Stromal cell of bone marrow (primary cell): ENCODE measurements at places on chromosomes 7 and 10.
A peak's percentile ranks its signal among the peaks of the same experiment; 100 is the strongest.

- DNase-seq, result no peak
Measured at GRCh38 chr7:479115-479947, 40.3 kb downstream of the PDGFA start.

- no peak for DNase-seq
Measured at GRCh38 chr7:136290351-136290750, 313.2 kb upstream of the MTPN start.

DNA sequence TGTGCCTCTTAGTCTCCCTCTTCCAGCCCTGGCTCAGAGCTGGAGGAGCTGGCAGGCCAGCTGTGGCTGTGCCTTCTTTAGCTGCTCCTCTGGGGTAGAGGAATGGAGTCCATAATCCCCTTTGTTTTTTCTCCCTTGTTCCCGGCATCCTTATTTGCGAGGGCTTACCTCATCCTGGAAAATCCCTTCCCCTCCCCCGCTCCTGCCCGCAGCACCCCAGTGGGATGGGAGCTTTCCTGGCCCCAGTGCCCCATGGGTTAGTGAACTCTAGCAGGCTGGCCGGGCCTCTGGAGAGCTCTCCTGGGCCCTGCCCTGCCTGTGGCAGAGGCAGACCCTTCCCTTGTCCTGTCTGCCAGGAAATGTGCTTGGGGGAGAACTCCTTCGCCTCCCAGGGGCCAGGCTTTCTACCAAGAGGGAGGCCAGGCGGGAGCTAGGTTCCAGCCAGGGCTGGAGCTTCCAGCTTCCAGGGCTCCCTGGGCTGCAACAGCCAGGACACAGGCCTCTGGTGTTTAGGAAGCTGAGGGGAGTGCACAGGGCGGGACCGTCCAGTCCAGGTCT lies 16.5 kb upstream of the TRIM8 start:
- DNase-seq, result no peak

DNA sequence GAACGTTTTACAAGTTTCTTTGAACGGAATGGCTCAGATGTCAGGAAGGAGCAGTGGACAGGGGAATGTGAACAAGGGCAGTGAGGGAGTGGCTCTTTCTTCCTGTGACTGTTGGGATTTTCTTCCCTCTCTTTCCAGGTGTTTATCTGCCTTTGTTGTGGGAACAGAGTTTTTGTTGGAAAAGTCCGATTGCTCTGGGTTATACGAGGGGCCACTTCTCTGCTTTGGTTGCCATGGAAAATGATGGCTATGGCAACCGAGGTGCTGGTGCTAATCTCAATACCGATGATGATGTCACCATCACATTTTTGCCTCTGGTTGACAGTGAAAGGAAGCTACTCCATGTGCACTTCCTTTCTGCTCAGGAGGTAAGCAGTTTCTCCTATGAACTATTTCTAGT lies 41.4 kb downstream of the ZRANB1 start:
- DNase-seq, result no peak

GRCh38 chr7:132871419-132871818 lies 210.5 kb downstream of the CHCHD3 start:
- DNase-seq, result no peak

DNA sequence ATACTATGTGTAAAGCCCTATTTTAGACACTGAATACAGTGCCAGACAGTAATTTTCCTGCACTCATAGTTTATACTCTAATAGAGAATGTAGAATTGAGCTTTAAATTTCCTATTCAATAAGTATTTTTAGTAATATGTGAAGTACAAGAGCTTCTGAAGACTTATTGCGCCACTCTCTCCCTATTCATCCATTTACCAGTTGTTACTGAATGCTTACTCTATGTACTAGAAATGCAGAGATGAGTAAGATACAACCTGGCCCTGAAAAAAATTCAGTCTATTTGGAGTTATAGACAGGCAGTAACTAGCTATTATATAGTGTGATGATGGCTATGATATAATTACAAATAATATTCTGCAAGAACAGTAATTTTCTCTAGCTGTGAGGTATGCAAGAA lies 98.8 kb downstream of the ADK start:
- DNase-seq, result no peak

DNA sequence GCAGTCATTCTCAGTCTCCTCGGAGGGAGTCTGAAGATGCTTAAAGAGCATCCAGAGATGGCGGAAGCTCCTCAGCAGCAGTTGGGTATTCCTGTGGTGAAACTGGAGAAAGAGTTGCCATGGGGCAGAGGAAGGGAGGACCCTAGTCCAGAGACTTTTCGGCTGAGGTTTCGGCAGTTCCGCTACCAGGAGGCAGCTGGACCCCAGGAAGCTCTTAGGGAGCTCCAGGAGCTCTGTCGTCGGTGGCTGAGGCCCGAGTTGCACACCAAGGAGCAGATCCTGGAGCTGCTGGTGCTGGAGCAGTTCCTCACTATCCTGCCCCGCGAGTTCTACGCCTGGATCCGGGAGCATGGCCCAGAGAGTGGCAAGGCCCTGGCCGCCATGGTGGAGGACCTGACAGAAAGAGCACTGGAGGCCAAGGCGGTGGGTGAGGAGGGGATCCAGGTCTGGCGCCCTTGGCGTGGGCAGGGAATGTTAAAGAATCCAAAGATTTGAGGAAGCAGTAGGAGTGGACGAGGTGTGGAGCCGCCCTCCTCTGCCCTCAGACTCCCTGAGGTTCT lies 2.9 kb downstream of the ZSCAN25 start:
- no peak for DNase-seq

DNA sequence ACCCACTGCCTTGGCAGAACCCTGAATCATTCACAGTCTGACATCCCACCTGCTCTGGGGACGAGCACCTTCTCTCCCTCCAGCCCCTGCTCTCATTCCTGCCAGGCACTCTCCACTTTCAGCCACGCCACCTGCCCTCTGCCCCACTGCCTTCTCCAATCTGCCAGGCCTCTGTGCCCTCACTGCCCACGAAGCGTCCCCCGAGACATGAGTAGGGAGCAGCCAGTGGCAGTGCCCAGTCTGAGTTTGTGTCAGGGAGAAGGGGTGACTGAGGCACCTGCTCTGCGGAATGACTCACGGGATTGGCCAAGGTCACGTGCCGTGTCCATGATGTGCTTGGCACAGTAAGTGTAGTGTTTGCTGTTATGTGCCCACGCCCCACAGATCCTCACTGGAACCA lies 215.2 kb upstream of the PPP2R2D start:
- no peak for DNase-seq

DNA sequence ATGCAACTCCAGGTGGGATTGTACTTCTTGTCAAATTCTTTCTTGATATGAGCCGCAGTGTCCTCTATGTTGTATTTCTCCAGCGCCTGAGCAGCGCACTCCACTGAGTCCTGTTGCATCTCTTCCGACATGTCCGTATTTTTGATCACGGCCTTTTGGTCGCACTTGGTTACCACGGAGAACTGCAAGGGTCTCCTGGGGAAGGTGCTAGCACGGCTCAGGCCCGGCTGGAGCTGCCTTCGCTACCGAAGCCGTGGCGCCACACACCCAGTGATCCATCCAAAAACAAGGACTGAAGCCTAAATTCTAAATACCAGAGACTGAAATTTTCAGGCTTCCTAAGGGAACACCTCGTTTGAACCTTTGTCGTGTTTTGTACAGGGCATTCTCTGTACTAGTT lies 194.4 kb upstream of the SEMA3D start:
- DNase-seq, result no peak

DNA sequence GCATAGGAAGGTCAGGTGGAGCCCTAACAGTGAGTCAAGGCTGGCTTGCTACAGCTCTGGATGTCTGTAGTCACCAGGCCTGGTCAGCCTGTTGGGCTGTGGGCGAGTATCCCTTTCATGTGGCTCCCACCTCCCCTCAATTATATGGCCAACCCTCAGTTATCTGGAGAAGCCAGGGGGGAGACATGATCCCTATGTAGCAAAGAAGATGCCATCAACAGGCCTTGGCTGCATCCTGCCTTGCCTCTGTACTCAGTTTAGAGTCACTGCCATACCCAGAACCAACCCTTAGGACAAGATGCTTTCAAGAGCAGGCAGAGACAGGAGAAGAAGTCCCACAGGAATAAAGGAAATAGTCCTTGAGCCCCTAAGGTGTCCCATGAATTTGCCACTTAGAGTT lies 763.9 kb downstream of the GRID1 start:
- DNase-seq, result no peak

DNA sequence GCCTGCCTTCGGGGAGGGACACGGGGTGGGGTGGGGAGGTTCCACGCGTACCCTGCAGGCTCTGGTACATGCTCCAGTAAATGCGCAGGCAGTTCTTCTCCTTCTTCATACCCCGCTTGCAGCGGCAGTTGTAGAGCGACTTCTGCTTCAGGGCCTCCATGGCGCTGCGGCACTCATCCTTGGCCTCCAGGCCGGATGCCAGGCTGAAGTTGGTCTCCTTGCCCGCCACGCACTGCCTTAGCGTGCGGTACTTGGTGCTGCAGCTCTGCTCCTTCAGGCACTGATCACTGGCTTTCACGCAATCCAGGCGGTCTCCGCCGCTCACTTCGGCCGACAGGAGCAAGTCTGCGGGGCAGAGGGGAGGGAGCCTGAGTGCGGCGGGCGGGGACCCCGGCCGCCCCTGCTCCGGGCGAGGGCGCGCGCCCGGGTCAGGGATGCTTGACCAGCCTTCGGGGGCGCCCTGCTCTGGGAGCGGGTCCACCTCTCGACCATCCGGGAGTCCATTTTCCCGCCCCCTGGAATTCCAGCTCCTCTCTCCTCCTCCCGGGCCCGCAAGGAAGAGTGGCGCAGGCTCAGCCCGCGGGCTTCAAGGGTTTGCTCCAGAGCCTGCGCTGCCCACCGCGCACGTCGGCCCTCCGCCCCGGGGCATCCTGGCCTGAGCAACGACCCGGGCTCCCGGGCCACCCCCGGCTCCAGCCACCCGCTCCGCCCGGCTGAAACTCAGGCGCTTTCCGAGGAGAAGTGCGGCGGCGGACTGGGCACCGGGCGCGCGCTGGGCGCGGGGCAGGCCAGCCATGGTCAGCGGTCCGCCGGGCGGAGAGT lies 2.0 kb downstream of the GFRA1 start:
- no peak for DNase-seq

GRCh38 chr7:128763541-128763940 lies 12.1 kb downstream of the OPN1SW start:
- DNase-seq, result no peak

- DNase-seq, result no peak
Measured at GRCh38 chr10:62637249-62638061, 167.1 kb upstream of the ADO start.

DNA sequence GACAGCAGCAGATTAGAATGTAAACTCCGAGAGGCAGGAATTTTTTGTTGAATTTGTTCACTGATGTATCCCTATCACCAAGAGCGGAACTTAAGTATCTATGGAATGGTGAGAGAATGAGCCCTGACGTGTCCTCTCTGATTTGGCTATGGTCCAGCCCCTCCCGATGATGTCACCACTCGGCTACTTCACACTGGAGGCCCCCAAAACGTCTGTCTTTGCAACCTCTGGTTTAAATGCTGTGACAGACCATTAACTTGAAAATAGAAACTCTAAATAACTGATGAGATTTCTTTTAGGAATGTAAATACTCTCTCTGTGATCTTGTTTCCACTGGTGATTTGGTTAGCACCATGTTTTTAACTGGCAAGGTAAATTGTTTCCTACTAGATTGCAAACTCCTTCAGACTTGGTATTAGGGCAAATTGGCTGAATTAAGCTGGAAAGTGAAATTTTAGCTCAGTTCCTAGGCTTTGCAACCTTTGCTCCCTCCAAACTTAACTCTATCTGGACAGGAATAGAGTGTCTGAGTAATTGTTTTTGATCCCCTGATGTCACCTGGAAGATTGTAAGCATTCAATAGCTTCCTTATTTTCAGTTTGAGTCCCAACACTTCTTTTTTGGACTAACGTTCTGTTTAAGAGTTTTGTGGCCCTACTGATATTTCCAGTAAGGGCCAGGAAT lies 19.1 kb downstream of the SLC16A12 start:
- peak; percentile 56 for DNase-seq

- no peak for DNase-seq
Measured at GRCh38 chr7:79730971-79731370, 277.5 kb upstream of the MAGI2 start.

DNA sequence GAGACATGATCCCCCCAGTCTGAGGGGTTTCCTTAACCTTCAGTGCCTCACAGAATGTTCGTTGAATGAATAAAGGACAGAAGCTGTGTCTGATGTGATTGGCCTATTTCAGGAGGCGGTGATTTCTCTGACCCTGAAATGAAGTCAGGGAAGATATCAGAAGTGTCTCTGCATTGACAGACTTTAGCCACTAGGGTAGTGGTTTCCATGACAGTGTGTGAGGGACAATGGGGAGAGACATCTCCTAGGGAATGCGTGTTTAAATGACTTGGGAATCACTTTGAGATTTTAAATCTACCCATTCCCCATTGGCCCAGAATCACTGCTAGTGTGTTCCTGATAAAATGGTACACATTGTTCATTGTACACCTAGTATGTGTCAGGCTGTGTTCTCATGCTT lies 132.0 kb downstream of the CFAP58 start:
- no peak for DNase-seq

- DNase-seq, result no peak
Measured at GRCh38 chr7:16734148-16734726, 19.3 kb upstream of the TSPAN13 start.

DNA sequence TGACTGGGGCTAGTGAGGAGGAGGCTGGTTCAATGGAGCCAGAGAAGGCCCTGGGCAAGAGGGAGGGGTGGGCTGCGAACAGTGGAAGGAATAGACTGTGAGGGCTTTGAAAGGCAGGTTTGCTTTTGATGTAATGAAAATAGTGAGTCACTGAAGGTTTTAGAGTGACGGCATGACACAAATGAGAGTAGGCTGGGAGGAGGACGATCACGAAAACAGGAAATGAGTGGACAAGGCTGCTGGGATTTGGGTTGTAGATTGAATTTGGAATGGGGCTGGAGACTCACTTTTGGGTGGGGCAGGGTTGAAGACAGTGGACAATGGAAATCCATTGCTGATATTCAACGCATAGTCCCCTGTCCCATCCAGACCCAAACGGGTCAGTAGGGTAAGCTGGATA lies 139.6 kb downstream of the CDH23 start:
- peak; percentile 11 for DNase-seq

DNA sequence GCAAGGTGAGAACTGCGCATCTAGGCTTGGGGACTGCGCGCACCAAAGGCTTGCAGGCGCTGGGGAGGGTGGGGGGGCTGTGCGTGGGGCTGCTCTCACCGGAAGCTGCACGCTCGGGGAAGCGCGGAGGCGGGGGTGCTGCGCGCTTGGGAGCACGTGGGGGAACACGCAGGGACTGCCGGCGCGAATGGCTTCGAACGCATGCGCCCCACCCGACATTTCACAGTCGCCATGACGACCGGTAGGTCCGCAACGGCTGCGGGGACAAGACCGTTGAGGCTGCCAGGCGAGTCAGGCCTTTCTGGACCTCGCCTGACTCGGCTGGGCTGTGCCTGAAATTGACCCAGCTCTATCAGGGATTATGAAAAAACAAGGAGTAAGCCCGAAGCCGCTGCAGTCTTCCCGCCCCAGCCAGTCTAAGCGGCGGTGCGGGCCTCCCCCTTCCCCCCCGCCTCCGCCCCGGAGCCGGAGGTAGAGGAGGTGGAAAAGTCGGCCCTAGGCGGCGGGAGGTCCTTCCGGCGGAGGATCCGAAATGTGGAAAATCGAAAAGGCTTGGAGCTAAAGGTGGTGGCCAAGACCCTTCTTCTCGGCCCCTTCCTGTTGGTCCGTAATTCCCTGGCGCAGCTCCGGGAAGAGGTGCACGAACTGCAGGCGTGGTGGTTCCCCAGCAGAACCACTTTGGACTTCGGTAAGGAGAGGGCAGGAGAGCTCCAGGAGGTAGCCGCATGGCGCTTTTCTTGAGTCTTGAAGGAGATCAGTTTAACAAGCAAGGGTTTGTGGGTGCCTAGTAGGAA lies 34.9 kb upstream of the STEAP1 start:
- DNase-seq, result no peak

GRCh38 chr7:155789001-155789725 lies 23.1 kb downstream of the SHH start:
- DNase-seq, result no peak
